ENCODE measurements at places on chromosomes 2 and 18.
A peak's percentile ranks its signal among the peaks of the same experiment; 100 is the strongest.

DNA sequence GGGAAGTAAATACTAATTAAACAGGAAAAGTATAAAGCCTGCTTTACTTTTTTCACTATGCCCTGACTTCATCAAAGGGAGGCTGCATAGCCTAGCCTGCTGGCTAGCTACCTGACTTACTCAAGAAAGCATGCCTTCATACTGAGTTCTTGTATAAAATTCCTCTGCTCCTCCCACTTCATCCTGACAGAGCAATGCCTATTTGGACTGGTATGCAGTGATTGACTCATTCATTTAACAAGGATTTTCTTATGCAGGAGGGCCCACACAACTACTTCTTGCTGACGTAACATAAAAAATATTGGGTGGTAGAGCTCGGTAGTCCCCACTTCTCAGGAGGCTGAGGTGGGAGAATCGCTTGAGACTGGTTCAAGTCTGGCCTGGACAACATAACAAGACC lies 70.5 kb downstream of the PRPF40A start:
- DNase-seq: no peak

DNA sequence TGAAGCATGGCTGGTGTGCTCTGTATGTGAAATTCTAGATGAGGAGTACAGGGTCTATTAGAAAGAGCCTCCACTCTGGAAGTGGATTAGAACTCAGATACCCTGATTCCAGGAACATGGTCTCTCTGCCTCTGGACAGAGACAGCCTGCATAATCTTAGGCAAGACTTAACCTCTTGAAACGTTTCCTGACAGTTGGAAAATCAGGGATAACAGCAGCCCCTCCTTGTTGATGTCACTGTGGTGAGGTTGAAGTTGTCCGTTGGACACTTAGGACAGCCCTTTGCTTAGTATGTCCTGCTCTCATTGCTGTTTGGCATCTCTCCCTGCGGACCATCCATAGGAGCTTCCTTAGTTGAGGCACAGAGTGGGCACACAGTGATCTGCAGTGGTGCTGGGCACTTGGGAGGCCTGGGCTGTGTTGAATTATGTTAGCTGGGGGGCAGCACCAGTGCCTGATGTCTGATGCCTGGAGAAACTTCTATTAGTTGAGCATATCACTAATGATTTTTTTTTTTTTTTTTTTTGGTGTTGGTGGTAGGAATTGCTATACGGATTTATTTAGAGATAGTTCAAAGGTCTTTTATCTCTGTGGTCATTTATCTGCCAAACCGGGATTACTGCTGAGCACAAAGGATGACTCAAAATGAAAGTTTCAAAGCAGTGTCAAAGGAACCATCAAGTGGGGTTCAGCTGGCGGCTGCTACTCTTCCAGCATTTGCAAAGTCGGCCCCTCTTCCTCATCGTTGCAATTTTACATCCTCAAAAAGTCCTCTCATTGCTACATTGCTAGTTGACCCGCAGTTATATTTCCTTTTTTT lies 28.8 kb downstream of the SETBP1 start:
- no peak for DNase-seq

DNA sequence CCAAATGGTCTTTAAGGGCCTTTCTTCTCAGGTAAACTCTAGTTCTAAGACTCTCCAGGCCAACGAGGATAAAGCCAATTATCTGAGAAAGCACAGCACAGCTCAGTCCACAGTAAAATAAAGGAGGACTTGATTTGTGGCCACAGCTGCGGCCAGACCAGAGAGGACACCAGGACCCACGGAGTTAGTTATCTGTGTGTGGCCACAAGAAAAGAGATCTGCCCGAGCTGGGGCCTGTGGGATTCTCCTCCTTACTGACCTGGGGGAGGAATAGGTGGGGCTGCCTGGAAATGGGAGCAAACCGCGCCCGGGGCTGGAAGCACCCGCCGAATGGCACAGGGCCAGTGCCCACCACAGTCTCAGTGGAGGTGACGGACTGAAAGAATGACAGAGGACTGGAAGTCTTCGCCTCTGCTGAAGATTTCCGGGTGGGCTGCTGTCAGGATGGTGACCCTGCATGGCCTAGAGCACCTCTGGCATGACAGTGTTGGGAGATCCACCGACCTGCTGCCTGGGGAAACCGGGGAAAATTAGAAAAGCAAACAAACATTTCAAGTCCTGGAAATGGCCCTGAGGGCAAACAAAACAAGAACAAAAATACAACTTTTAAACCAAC lies 13.3 kb downstream of the PROC start:
- DNase-seq: no peak

- no peak for DNase-seq
Measured at GRCh38 chr2:141767691-141768090, 363.1 kb downstream of the LRP1B start.

GRCh38 chr2:236334122-236334876 lies 70.1 kb upstream of the ASB18 start:
- no peak for DNase-seq

- no peak for DNase-seq
Measured at GRCh38 chr18:3840766-3841165, 390.8 kb downstream of the TGIF1 start.

- DNase-seq: no peak
Measured at GRCh38 chr2:140551287-140551686, 1579.5 kb downstream of the LRP1B start.

DNA sequence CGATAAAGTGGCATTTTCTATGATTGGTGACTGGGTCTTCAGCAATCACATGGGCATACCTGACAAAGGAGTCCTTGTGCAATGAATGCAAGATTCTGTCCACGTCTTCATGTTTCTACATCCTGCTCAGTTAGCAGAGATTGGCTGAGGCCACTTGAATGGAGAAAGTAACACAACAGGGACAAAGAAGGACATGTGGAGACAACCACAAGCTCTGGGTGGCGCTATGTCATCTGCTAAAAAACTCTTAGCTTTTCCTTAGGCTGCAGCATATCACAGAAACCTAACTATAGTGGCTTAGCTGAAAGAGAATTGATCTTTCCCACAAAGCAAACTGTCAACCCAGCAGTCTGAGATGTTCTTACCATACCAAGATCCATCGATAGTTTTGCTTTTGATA lies 1109.7 kb downstream of the SOCS6 start:
- peak; percentile 22 for DNase-seq

- DNase-seq: no peak
Measured at GRCh38 chr2:70201225-70201768, 10.5 kb upstream of the C2orf42 start.

- peak; percentile 78 for DNase-seq
Measured at GRCh38 chr2:216622526-216622925, 10.7 kb upstream of the IGFBP2 start.

- DNase-seq: no peak
Measured at GRCh38 chr2:224428787-224429440, 27.0 kb upstream of the FAM124B start.

- DNase-seq: no peak
Measured at GRCh38 chr2:145725876-145726275, 1206.0 kb upstream of the ZEB2 start.

- peak; percentile 29 for DNase-seq
Measured at GRCh38 chr2:64859312-64860212, 129.6 kb upstream of the SLC1A4 start.

DNA sequence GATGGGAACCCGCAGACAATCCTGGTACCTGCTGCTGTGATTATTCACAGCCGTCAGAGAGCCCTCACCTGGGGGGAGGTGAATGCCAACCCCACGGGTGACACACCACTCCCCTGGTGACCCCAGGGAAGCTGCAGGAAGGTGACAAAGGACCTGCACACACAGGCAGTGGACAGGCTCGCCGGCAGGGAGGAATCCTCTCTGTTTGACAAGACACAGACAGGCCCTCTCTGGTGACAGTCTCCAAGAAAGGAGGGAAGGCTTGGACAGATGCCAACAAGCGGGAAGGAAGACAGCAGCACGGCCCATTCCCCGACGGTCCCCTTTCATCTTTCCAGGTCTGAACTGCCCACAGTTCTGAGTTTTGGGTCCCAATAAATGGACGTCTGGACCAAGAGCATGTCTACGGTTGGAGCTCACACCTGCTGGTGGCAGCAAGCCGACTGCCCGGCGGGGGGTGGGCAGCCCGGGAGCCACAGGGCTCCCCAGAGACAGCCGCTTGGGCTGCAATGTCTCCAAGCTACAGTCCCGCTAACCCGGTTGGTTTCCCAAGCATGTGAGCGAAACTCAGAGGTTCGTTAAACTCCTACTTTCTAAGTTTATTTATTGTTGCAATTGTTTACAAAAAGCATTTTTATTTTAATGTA lies 31.8 kb downstream of the HDAC4 start:
- peak; percentile 41 for DNase-seq

DNA sequence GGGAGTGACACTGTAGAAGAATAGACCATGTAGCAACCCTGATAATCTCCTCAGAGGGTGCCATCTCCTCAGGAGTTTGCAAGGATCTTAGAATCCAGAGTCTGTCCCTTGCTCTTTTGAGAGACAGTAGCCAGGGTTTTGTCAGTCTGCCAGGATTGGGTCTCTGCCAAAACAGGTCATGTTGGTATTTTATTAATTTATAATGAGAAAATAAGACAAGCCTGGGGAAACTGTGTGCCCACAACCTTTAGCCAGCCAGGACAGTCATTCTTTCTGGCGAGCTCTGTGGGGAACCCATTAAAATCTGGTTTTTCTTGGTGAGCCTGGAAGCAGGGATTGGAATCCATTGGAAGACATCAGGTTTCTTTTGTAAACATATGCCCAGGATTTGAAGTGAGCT lies 78.6 kb downstream of the PTPRM start:
- no peak for DNase-seq

DNA sequence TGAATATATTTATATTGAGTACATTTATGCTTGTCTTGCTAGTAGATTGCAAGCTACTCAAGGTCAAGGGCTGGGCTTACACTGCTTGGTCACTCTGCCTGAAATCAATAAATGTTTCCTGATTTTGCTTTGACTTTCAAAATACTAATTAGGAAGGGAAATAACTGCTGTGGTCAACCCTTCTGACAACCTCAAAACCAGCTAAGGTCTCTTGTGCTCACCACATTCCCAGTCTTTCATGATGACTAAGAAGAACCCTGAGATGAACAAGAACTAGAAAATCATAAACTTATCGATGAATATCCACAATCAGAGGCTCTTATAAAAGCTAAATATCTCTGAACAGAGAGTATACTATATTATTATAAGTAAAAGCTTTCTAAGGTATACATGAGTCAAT lies 33.3 kb downstream of the ABCB11 start:
- no peak for DNase-seq

DNA sequence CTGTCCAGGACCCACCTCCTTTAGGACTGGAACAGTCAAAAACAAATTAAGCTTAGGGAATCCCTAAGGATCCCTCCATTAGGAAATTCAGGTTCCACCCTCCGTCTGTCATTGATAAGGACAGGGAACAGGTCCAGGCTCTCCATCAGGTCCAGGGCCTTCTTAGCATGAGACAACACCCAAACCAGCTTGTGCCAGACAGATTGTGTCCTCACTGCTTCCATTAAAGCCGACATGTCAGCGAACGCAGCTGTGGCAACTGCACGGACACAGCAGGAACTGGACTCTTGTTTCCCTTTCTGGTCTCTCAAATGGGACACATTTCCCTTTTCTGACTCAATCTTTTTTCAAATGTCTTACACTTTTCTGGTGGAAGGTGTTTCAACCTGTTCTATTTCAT lies 81.4 kb downstream of the BCL11A start:
- DNase-seq: no peak

DNA sequence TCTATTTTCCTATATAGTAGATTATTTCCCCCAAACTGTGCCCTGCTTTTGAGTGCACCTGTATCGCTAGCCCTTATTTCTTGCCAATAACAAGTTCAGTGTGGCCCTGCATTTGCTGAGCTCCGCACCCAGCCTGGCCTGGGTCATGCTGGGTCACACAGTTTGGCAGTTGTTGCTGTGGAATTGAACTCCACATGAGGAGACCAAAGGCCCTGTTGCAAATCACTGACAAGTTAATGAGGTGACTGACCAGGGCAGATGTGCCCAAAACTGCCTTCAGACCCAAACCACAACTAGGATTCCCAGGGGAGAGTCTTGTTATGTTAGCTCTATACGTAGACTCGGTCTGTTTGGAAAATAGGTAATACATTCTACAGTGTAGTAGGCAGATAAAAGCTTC lies 31.0 kb downstream of the COL4A4 start:
- no peak for DNase-seq

- peak; percentile 34 for DNase-seq
Measured at GRCh38 chr2:127174136-127174535, 46.0 kb downstream of the CYP27C1 start.

DNA sequence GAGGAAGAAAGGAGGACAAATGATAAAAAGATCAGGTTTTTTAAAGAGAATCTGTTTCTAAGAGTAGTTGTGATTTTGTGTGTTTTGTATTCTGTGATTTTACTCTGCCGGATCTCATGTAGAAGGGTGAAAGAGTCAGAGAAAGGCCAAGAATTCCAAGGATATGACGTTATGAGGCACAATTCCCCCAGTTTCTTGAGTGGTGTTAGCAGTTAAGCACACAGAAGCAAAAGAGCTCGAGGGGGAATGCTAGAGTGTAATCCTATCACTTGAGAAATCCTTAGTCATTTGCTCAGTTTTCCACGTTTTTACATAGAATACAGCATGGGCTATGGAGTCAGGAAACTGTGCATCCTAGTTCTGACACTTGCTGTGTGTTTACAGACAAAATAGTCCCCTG lies 34.8 kb downstream of the METTL4 start:
- no peak for DNase-seq

GRCh38 chr2:29060441-29060840 lies 13.9 kb downstream of the PCARE start:
- DNase-seq: no peak

GRCh38 chr18:79628416-79629248 lies 51.0 kb upstream of the CTDP1 start:
- DNase-seq: no peak

DNA sequence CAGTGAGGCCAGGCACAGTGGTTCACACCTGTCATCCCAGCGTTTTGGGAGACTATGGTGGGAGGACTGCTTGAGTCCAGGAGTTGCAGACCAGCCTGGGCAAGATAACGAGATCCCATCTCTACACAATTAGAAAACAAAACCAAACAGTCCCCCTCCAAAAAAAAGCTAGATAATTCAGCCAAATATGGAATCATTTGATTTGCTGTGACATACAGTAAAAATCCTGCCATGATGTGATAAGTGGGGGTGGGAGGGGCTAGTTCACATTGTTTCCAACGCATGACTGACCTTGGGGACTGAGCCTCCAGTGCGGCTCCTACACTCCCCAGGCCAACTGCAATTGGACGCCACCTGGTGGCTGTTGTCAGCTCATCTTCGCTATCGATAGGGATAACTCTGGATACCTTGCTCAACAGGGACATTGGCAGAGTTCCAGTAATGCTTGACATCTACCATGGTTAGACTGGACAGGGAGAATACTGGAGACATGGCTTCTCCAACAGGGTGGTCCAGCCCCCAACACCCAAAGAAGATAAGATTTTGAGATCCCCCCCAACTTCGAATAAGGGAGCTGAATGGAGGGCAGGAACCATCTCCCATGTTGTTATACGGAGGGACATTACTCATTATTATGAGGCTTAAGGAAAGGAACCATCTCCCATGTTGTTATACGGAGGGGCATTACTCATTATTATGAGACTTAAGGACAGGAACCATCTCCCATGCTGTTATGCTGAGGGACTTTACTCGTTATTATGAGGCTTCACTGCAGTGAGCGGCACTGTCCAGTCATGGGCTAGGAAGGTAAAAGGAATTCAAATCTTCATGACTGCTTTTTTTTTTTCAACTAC lies 135.9 kb downstream of the TGIF1 start:
- DNase-seq: peak; percentile 95
